ENCODE measurements at places on chromosomes 16 and 17. TPM values are rescaled to one million over a fixed set of nuclear protein-coding genes. Genes with fewer than 3 reads are reported as not detected.

DNA sequence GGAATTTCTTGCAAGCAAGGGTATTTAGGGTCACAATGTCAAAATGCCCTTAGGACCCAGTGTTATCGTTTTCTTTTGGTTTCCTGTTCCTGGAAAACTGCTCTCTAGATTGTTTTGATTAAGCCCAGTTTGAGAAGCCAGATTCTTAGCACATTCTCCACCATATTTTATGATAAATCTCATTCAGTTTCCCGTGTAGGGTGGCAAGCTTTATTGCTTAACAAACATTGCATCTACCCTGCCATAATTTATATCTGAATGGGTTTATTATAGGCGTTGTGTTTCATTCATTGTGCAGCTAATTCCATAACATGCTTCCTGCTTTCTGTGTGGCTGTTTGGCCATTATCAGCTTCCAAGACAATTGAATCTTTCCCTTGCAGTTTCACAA is 389.1 kb upstream of the DYNLRB2 start:
- H3K27me3 ChIP-seq, result no peaks in the 10 kb centered on the region
- no peak for DNase-seq
- H3K27ac ChIP-seq, result no peak overlapping the region

DNA sequence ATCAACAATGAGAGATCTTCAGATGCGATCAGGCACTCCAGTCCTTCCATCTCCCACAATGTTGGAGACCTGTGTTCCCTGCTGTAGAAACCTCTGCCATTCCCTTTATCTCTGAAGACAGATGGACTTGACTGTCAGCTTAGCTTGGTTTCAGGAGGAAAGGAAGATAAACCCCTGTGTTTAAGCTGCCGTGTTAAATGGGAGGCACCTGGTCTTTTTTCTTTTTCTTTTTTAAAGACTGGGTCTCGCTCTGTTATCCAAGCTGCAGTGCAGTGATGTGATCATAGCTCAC is 63.1 kb downstream of the USP22 start:
- no peaks in the 10 kb centered on the region for H3K4me1 ChIP-seq
- H3K27ac ChIP-seq, result no peak overlapping the region
- no peak overlapping the region for H3K4me3 ChIP-seq
- DNase-seq, result no peak
- no peaks in the 10 kb centered on the region for H3K27me3 ChIP-seq

DNA sequence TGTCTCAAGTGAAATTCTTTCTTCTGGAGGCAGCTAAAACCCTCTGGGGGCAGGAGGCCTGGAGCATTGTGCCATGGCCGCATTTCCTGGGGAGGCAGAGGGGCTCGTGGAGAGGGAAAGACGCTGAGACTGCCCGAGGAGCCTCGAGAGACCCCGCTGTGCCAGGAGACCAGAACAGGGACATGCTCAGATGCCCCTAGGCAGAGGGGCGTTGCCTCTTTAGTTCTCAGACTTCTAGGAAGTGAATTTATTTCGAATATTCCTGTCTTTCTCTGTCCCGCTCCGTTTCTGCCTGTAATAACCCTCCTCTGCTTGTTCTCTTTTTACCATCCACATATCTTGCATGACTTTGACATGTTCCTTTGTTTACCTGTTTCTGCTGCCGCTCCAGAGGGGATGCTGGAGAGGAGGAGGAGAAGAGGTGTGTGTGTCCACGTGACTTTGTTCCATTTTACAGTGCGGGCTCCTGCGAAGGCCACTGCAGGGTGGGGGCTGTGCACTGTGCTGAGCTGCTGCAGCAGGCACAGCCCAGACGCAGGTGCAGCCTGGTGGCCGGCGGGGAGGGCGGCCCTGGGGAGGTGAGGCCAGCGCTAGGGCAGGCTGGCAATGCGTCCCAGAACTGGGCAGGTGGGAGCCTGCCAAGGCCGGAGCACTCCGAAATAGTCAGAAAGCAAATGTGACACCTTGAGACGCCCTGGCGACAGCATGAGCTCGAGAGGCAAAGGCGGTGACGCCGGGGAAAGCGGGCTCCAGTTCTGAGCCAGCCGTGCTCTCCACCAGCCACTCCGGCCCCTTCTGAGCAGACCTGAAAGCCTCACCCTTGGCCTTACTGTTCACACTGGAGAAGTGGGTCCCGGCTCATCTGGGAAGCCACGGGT is 29.9 kb downstream of the CIBAR2 start:
- peak; percentile 71 for DNase-seq
- peak overlapping the region; percentile 47 for H3K4me3 ChIP-seq
- no peak overlapping the region for H3K27ac ChIP-seq
- H3K36me3 ChIP-seq, result peaks cover 10% of the 10 kb centered on the region
- peaks cover 20% of the 10 kb centered on the region for H3K27me3 ChIP-seq
- no peaks in the 10 kb centered on the region for H3K4me1 ChIP-seq

- H3K36me3 ChIP-seq, result no peaks in the 10 kb centered on the region
- H3K4me3 ChIP-seq, result no peak overlapping the region
- no peaks in the 10 kb centered on the region for H3K27me3 ChIP-seq
- peak; percentile 75 for DNase-seq
Measured at GRCh38 chr17:34163646-34164045, 91.4 kb upstream of the CCL2 start.

- H3K27me3 ChIP-seq, result no peaks in the 10 kb centered on the region
- DNase-seq, result no peak
- no peak overlapping the region for H3K27ac ChIP-seq
- no peaks in the 10 kb centered on the region for H3K4me1 ChIP-seq
- H3K4me3 ChIP-seq, result no peak overlapping the region
Measured at GRCh38 chr17:80153004-80153403, 6.1 kb upstream of the EIF4A3 start.

DNA sequence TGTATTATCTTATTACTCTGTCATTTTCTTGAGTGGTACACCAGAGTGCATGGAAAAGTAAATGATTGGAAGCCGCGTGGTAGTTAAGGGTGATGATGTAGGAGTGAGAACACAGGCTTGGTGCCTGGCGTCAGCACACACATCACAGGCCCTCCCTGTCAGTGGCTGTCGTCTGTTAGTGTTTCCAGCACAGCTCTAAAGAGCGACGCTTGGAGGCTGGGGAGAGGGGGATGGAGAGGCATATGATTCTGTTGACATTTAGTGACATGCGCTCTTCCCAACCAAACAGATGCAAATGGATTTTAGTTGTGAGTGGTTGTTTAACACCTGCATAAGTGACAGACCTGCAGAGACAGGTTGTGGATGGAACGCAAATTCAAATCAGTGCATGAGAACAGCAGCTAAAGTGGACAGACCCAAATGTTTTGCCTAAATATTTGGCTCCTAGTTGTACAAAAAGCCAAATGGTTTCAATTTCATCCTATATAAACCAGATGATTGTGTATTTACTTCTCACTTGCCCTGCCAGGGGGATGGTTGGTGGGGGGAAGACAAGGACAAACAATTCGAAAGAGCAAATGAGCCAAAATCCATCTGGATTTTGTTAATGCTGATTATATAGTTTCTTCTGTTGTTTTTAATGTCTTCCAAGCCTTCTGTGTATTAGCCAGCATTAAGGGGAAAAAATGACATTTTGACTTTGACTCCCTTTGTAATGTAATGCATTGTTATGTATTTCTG is 222.3 kb downstream of the WWOX start:
- H3K4me1 ChIP-seq, result peaks cover 5% of the 10 kb centered on the region
- H3K27me3 ChIP-seq, result no peaks in the 10 kb centered on the region
- no peak overlapping the region for H3K4me3 ChIP-seq
- no peaks in the 10 kb centered on the region for H3K36me3 ChIP-seq
- no peak overlapping the region for H3K27ac ChIP-seq

GRCh38 chr17:50201276-50201854 is at the start of gene COL1A1:
Gene COL1A1 (minus strand): TSS chr17:50201631. CDS start chr17:50201513, 118 bp downstream.
- peak; percentile 74 for DNase-seq
- peak within 1 kb of the TSS; percentile 88 for H3K4me3 ChIP-seq
- H3K27ac ChIP-seq, result no peak within 1 kb of the TSS
- no peaks in the 10 kb centered on the region for H3K4me1 ChIP-seq
- peaks cover 7% of the 10 kb centered on the region for H3K27me3 ChIP-seq

- H3K36me3 ChIP-seq, result peaks cover 3% of the 10 kb centered on the region
- no peaks in the 10 kb centered on the region for H3K27me3 ChIP-seq
- peaks cover 2% of the 10 kb centered on the region for H3K4me1 ChIP-seq
- peak overlapping the region; percentile 98 for H3K27ac ChIP-seq
Measured at GRCh38 chr17:43367737-43368242, 31.0 kb upstream of the ARL4D start.

DNA sequence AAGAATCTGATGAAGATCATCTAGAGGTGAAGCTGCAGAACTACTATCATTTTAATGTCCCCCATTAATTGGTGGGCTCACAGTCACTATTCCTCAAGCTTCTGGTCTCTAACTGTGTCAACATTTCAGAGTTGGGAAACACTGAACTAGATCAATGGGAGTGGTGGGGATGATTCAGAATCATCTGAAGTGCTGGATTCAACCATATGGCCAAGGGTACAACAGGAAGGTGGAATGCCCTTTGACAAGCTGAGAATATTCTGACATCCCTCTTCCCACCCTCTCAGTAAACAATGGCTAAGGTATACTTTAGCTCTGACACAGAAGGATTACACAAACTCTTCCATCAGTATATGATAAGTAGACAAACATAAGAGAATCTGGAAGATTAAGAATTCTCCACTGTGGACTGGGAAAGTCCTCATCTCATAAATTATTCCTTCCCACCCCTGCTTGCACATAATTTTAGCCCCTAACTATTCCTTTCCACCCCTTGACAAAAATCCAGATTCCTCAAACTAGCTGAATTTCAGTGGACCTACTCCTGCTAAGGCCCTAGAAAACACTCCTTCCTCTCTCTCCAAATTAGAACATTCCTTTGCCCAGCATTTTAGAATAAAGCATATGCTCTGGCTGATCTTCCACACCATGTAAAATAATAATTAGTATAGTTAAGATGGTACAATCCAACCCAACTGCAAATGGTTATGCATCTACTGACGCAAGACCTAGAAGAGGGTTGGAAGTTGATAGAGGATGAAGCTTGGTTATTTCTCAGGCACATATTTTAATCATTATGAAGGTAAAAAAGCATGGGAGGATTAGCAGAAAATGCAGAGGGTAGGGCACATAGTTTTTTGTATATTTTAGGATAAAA is 16.3 kb upstream of the RFFL start:
- H3K4me3 ChIP-seq, result no peak overlapping the region
- H3K27me3 ChIP-seq, result no peaks in the 10 kb centered on the region
- H3K4me1 ChIP-seq, result peaks cover 7% of the 10 kb centered on the region
- H3K27ac ChIP-seq, result no peak overlapping the region
- DNase-seq, result no peak
- no peaks in the 10 kb centered on the region for H3K36me3 ChIP-seq

DNA sequence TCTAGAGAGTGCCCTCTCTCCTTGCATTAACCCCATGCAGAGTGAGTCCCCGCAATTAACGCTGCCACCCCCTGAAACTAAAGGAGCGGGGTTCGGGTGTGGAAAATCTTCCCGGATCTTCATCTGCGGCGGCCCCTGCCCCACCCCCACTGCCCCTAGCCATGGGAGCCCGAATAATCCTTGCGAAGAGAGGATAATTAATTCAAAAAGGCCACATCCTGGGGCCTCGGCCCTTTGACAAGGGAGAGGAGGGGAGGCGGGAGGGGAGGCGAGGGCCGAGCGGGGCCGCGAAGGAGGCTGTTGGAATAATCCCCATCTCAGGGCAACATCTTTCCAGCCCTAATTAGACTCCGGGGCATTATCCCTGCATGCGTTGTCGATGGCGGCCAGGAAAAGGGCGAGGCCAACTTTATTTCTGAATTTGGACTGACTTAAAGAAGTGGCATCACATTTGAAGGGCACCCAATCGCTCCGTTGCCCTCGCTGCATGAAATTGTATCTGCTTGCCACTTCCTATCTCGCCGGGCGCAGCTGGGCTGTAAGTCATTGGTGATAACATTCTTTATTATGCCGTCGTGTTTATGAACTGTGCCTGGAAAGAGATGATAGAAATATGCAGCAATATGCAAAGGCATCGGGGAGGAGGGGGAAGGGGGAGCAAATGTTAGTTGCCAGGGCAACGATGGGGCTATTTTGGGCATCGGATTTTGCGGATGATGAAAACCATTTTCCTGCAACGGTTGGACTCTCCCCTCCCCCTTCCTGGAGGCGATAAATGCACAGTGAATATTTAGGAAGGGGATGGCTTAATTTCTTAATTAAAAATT is 387.1 kb upstream of the TNRC6C start:
- H3K4me1 ChIP-seq, result peaks cover 4% of the 10 kb centered on the region
- no peak overlapping the region for H3K27ac ChIP-seq
- H3K27me3 ChIP-seq, result no peaks in the 10 kb centered on the region
- DNase-seq, result no peak
- H3K36me3 ChIP-seq, result no peaks in the 10 kb centered on the region
- no peak overlapping the region for H3K4me3 ChIP-seq

- H3K36me3 ChIP-seq, result no peaks in the 10 kb centered on the region
- DNase-seq, result no peak
- peaks cover 4% of the 10 kb centered on the region for H3K4me1 ChIP-seq
Measured at GRCh38 chr16:49854188-49854795, 1.6 kb downstream of the ZNF423 start.

DNA sequence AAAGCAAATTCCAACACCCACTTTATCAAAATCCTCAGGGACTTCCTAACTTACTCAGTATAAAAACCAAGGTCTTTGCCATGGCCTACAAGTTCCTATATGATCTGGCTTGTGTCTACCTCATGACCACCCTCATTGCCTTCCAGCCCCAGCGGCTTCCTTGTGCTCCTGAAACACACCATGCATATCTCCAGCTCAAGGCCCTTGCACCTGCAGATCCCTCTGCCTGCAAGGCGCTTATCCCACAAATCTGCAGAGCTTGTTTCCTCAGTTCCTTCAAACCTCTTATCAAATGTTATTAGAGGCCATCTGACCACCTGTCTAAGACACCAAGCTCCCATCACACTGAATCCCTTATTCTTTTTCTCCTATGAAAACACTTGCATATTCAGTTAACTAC is 2.6 kb downstream of the BBS2 start:
- no peak overlapping the region for H3K4me3 ChIP-seq
- no peaks in the 10 kb centered on the region for H3K36me3 ChIP-seq
- H3K4me1 ChIP-seq, result no peaks in the 10 kb centered on the region
- no peaks in the 10 kb centered on the region for H3K27me3 ChIP-seq

HBA2 gene
- 4.3 TPM for total RNA-seq

CDRT15L2 gene
- not detected for total RNA-seq

AURKB gene
- 171 TPM for total RNA-seq

ARHGAP27 gene
- 11.4 TPM for total RNA-seq

MEIOC gene
- 3.0 TPM for total RNA-seq

ERI2 gene
- 24.6 TPM for total RNA-seq

TMEM97 gene
- total RNA-seq, result 121 TPM

PRPSAP1 gene
- 40.2 TPM for total RNA-seq

TMED6 gene
- 0.31 TPM for total RNA-seq

HOXB1 gene
- total RNA-seq, result not detected

All from H9 (cell line).